ENCODE measurements at places on chromosomes 6 and 20.

- DNase-seq, result no peak
Observed at GRCh38 chr6:144036064-144036834, 28.2 kb upstream of the PLAGL1 start.

- DNase-seq, result no peak
Observed at GRCh38 chr6:23180504-23181293, 611.3 kb downstream of the HDGFL1 start.

DNA sequence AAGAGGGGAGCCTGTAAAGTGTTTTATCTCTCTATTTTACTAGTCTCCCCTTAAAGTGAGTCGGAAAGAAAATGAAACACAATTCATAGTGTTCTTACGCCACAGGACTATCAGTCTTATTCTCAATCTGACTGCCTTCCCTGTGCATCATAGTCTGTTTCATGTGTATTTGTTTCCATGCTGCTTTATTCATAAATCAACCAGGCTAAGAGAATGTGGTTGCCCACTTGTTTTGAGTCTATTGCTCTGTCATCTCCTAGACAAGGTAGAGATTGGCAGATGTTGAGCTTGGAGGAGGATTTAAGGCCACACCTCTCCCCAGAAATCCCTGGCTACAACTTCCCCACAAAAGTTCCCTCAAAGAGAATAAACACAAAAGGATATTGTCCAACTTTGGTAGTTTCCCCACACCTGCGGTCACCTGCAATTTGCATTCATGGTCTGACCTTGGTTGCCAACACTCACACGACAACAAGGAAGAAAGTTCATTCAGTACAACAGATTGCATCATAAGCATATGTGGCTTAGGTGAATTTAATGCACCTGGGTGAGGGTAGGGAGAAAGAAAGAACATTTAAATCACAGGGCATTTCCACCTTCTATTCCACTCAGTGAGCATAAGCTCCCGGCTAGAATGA is 167.1 kb upstream of the FBXL4 start:
- no peak for DNase-seq

DNA sequence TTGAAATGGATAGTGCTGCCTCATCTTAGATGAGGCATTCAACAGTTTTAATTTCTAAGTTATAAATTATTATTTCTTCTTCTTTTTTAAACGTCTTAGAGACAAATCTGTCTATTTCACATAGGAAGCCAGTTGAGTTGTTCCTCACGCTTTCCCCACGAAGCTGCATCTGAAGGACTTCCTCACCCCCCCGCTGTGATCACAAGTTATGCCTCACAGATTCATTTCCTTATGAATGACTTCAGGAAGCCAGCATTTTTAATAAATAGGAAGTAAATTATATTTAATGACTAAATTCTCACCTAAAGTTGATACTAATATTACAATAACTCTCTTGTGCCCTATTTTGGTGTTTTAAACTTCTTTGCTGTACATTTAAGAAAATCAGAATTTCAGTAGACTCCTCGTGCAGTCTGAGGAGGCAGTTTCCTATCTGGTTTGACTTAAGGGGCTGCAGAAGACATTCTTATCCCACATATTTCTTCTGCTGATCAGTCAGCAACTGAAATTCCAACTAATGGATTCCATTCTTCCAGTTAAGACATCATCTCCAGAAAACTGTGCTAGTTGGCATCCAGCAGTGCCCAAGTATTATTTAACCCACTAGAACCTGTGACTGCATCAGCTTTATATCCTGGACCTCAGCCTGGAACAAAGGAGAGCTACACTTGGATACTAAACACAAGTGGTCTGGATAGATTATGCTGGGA is 182.7 kb upstream of the CCN2 start:
- no peak for DNase-seq

DNA sequence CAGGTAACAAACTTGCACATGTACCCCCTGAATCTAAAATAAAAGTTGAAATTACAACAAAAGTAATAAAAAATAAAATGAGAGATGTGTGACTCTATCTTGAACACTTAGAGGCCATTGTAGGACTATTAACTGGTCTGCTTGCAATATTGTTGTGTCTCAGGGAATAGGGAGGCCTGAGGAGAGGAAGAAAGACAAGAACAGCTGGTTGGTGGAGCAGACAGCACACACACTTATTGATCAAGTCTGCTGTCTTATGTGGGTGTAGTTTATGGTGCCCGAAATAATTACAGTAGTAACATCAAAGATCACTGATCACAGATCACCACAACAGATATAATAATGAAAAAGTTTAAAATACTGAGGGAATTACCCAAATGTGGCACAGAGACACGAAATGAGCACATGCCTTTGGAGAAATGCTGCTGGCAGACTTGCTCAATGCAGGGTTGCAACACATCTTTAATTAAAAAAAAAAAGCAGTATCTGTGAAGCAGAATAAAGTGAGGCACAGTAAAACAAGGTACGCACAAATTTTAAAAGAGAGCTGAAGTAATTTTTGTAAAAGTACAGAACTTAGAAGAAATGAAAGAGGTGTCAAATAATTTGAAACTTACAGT is 110.1 kb upstream of the HDAC2 start:
- DNase-seq, result no peak

GRCh38 chr6:121858986-121859385 is 423.5 kb downstream of the GJA1 start:
- DNase-seq, result no peak

Measured in activated CD4-positive, alpha-beta T cell treated with anti-CD3 and anti-CD28 coated beads for 1 hour (primary cell).